LNCaP clone FGC (cell line): ENCODE measurements at places on chromosomes 4 and X.
A peak's percentile ranks its signal among the peaks of the same experiment; 100 is the strongest.

DNA sequence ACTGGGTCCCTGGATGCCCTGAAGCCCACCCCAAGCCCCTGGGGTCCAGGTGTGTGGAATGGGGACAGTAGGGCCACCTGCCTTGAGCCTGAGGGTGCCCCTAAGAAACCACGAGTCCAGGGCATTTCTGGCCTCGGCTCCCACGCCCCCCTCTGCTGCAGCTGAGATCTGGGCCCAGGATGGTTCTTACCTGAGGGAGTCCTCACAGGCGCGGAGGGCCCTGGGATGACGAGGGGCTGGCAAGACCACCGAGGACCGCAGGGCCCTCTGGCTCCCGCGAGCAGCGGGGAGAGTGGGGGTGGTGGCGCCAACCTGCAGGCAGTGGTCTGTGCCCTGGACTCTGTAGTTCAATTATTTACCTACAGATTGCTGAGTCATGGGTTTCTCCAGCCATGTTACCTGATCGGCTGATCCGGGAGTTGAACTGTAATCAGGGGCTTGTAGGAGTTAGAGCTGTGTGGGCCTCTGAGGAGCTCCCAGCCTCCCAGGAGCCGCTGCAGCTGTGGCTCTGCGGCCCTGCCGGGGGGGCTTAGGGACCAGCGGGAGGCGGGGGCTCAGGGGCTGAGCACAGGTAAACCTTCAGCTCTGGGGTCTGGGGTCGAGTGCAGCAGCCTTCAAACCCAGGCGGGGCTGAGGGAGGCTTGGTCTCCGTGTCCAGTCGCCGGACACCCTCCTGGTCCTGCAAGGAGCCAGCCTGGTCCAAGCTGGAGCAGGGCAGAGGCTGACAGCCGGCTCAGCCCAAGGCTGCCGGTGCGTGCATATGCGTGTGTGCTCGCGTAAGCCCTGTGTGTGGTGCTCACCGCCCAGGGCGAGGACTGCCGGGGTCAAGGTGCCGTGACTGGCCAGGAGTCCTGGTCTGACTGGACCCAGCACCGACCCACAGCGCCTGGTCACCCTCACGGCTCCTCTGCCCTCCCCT is at the start of gene SLC26A1:
TSS of gene SLC26A1 (minus strand) at position 294 of the 919 bp plus-strand sequence. CDS start 1,701 bp downstream, outside the sequence.
- DNase-seq, result peak; percentile 51

GRCh38 chrX:85243761-85244449 is at the start of the genes SATL1 and ZNF711:
Gene SATL1, minus strand, starts transcription at chrX:85243779. Its CDS starts 134,811 bp downstream, at chrX:85108968.
Gene ZNF711, plus strand, starts transcription at chrX:85243991. Its CDS starts 3,582 bp downstream, at chrX:85247573.
- DNase-seq, result no peak

GRCh38 chr4:151099976-151100417 is 569 bp downstream of the RPS3A start:
- no peak for DNase-seq

DNA sequence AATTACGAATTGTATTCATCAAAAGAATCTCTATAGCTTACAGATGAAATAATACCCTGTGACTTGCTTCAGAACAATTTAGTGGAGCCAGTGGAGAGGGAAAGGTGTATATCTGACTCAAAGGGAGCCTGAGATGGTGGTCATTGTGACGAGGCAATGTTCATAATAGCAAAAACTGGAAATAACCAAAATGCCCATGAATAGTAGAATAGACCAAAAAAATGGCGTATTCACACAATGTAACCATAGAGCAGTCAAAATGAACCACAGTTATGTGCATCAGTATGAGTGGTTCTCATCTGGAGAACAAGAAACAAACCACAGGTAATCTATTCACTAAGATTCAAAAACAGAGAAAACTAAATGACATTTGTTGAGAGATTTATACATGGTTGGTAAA is 125.3 kb upstream of the CLNK start:
- DNase-seq, result no peak

DNA sequence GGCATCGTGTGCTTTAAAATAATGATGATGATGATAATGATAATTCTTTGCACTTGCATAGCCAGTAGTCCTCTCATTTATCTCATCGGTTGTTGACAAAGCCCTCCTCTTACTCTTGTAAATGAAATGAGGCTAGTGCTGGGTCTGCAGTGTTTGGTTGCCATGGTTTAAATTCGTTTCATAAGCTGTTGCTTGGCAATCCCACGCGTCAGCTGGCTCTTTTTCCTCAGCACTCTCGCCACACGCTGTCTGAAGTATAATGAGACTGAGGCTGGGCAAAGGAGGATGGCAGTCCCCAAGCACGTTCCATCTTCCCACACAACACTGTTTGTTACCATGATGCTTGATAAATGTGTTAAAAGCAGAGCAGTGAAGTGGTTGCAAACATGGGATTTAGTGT is 15.5 kb downstream of the PAGE4 start:
- DNase-seq, result no peak

DNA sequence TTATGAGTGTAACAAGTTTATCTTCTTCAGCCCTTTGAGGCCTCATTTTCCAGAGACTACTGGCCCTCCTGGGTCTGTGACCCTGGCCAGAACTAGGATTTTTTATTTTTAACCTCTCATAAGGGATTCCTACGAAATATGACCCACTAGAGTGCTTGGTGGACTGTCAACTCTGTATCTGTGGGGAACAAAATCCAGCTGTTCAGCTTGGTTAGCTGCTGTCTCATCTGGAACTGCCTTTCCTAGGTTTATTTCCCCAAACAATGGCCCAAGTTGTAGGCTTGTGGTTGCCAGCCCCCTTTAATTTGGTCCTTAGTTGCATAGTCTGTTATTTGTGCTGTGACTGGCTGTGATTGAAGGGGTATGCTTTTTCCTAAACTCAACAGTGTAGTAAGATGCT is 56.2 kb downstream of the NHS start:
- no peak for DNase-seq

GRCh38 chr4:61468024-61468720 is 268.0 kb downstream of the ADGRL3 start:
- DNase-seq, result no peak

GRCh38 chr4:47519239-47519883 is 34.3 kb downstream of the ATP10D start:
- no peak for DNase-seq

DNA sequence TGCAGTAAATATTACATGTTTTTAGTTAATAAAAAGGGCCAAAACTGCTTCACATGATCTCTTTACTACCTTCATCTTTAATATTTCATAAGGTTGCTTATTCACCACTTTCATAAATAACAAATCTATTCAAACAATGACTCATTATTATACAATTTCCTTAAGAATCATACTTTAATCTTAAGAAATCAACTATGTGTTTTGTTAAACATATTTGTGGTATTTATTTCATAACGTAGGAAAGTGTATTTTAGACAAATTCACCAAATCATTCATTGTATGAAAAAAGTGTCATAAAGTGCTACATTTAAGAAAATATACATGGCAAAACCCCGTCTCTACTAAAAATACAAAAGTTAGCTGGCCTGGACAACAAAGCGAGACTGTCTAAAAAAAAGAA is 150.5 kb upstream of the RXFP1 start:
- no peak for DNase-seq

GRCh38 chrX:132114607-132115006 is 13.2 kb downstream of the FRMD7 start:
- no peak for DNase-seq

DNA sequence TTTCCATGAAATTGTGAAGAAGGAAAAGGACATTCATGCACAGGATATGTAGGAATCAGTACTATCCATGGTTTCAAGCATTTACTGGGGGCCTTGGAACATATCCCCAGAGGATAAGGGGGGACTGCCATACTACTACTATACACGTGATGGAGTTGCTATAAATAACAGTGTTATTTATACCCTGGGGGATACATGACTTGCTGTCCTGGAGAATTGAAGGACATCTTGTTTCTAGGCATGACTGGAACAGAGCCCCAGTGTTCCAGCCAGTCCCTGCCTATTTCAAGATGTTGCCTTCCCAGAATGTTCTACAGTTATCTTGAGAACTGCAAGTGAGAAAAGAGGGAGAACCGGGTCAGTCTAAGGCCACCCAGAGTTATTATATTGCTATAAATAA is 39.6 kb upstream of the ZNF81 start:
- DNase-seq, result no peak

DNA sequence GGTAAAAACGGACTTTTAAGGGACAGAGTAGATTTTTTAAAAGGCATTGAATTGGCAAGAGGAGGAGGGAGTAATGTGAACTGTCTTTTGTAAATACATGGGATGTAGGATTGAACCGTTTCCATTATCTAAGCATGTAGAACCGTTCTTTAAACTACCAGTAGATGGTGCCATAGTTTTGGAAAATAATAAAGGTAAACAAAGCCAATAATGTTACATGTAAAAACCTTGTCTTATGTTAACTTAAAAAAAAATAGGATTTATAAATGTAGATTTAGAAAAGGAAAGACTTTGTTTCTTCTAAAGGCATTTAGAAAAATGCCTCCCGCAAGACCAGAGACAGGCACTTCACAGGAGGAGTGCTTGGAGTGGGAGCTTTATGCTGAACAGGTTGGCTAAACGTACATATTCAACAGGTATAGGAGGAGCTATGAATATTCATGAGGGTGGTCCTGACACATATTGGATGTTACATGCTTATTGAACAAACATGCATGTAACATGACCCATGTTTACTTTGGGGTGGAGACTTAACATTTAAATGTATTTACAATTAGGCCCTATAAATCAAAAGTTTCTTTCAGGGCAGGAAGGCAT is 45.5 kb upstream of the FAM241A start:
- DNase-seq, result no peak

DNA sequence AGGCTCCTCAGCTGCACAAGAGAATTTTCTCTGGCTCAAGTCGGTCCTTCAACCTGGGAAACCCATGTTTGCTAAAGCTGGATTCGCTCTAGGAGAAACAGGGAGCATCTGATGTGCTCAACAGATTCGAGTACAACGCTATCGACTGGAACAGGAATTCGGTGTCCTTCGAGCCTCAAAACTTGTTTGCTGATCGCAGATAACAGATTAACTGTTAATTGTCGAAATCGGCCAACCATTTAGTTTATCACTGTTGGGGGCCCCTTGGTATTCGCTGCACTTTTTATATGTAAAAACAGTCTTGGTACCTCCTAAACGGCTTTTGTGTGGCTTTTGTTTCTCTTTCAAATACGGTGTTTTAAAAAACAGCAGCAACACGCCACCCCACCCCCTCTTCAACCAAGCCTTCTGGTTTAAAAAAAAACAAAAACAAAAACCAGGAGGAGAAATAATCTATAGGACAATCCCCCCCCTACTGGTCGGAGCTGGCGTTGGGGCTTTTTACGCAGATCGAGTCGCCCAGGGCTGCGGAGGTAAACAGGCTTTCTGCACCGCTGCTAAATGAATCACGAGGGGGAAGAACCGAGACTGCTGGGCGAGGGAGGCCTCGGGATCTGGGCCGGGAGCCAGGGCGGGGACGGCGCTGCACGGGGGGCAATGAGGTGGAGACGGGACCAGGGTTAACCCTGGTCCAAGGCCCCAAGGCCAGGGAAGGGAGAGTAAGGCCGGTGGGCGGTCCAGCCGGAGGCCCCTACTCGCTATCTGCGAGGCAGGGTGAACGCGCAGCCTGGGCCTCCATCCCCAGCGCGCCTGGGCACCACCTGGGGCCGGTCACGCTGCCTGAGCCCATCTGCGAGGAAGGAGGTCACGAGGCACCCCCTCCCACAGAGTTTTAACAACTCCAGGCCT is 71.7 kb upstream of the BCOR start:
- no peak for DNase-seq

DNA sequence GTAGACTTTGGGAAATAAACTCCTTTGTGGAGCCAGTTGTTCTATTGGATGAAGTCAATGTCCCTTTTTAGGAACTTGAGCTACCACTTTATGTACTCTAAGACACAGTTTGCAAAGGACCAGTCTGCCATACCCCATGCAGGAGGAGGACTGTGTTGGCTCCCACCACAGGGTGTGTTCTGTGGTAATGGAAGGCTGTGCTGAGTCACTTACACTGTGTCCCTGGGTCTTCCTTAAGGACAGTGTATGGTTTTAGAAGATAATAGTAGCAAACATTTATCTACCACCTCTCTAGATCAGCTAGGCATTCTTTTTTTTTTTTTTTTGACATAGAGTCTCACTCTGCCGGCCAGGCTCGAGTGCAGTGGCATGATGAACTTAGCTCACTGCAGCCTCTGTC is 184.0 kb upstream of the PGRMC2 start:
- DNase-seq, result no peak

GRCh38 chrX:110311437-110312230 is 6.3 kb downstream of the AMMECR1 start:
- no peak for DNase-seq

- DNase-seq, result peak; percentile 26
Measured at GRCh38 chrX:141176586-141177451, at the start of gene LDOC1. Gene LDOC1, minus strand, starts transcription at chrX:141177129. Its CDS starts 108 bp downstream, at chrX:141177021.

DNA sequence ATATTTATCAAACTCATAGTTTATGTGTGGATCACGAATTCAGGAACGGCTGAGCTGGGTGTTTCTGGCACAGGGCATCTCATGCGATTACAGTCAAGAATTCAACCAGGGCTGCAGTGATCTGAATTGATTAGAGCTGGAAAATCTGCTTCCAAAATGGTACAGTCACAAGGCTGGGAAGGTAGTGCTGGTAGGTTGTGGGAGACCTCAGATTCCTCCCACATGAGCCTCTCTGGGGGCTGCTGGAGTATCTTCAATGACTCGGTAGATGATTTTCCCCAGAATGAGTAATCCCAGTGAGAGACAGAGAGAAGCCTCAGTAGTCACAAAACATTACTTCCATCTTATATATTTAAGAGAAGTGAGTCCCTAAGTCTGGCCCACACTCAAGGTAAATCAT is 36.2 kb upstream of the PRDX4 start:
- DNase-seq, result no peak

DNA sequence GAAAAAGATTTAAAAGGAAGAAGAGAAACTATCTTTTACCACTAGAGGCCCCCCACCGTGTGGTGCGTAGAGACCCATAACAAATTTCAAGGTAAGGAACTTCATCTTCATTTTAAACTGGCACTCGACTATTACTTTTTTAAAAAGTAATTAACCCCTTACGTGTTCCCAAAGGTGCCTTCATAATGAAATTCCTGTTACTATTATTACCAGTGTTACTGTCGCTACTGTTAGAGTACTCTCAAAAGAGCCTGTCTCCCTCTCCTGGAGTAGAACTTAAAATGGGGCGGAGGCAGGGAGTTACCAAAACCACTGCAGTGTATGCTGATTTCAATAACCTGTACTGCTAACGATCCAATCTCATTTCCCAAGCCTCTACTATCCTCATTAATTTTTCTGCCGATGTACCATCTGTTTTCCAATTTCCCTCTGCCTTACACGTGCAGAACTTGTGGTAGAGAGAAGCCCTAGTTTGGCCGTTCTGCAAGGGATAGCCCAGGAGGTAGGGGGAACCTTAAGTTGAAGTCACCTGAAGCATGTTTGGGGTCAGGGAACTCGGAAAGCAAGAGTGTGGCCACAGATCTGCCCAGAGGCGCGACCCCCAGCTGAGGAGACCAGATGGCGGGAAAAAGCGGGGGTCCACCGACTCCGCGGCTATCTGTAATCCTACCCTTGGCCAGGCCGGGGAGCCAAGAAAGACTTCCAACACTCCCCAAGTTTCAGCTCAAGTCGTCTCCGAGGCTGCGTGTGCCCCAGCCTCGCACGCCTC is 720 bp upstream of the STK26 start:
- no peak for DNase-seq
